ENCODE measurements at places on chromosomes 11 and 22.

- DNase-seq = no peak
Observed at GRCh38 chr11:35163209-35163608, 24.2 kb downstream of the CD44 start.

GRCh38 chr11:124761301-124762104 lies 587 bp downstream of the ESAM start:
- DNase-seq = no peak

- DNase-seq = no peak
Observed at GRCh38 chr11:102423936-102424335, 28.6 kb downstream of the TMEM123 start.

GRCh38 chr11:110782616-110783015 lies 70.4 kb upstream of the ARHGAP20 start:
- no peak for DNase-seq

GRCh38 chr22:46740910-46741780 lies 3.1 kb upstream of the CERK start:
- DNase-seq = no peak

DNA sequence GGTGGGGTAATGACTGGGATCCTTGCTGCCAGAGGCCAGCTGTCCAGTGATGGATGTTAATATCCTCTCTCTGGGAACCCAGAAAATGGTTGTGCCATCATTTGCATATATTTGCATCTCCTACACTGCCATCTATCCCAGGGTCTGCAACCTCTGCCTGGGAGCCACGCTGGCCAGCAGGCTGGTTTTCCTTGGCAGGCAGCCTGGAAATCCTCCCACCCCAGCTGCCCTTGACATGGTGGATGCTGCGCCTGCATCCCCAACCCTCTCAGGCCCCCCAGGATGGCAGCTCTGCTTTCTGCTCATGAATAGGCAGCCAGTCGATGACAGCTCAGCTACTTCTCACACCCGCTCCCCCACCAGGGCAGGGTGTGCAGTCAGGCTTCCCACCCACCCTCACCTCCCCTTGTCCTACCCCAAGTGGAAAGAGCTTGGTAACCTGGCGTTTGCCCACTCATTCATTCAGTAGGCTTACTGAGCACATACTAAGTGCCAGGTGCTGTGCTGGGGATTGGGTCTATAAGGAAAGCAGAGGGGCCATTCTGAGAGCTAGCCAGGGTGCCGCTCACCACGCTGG lies 202.5 kb downstream of the TRIM29 start:
- no peak for DNase-seq
